ENCODE measurements at places on chromosomes 16 and 17.

DNA sequence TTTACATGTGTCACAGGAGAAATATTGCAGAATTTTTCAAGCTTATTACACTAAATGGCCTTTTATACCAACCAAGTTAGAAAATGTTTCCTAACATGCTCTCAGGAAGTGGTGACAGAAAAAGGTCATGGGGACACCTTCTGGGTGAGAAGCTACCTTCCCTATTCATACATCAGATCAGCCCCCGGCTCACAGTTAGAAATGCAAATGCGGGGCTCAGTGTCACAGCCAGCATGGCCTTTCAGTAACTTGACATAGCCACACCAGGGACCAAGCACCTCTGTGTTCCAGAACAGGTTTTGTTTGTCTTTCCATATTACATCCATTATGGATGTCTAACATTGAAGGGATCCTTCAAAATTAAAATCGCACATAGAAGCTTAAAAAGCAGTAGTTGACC, 59.5 kb downstream of the CHD9NB start:
- DNase-seq: no peak

DNA sequence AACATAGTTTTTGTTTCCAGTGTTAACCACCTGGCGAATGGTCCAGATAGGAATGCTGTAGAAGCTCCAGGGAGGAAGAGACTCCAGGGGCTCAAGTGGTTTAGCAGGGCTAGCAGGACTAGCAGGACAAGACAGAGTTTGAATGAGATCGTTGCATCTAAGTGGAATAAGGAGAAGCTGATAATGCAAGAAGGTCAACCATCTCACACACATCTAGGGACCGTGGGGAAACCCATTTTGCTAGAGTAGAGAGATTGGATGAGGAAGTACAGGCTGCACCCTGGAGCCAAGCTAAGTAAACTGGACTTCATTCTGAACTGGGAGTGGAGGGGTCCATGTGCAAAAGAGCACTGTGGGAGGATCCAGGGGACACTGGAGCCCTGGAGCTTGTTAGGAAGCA, 86.1 kb upstream of the HSBP1 start:
- DNase-seq: no peak

GRCh38 chr16:87351320-87351698, 32.3 kb downstream of the FBXO31 start:
- peak; percentile 3 for DNase-seq

- DNase-seq: no peak
These were observed 9.2 kb downstream of the HS3ST3B1 start for GRCh38 chr17:14310101-14310500.

GRCh38 chr17:76000016-76000754, 470 bp upstream of the CDK3 start:
- no peak for DNase-seq

GRCh38 chr17:79019632-79020584, 4.1 kb upstream of the C1QTNF1 start:
- peak; percentile 88 for DNase-seq

DNA sequence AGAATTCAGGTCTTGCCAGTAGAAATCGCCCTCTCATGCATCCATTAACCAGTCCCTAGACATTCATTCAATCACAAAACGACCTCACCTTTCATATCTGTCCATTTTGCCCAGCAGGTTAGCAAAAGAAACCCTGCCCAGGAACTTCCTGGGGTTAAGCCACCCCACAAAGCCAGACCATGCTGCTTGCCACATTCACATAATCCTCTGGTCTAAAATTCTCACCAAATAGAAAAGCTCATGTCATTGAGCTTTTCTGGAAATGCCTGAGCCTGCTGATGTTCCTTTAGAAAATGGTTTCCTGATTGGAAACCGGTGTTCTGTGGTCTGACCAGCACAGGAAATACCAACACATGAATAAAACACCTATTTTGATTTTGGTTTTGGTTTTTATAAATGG, 21.6 kb upstream of the DYNLRB2 start:
- no peak for DNase-seq

GRCh38 chr16:85029408-85029784, 1.8 kb downstream of the KIAA0513 start:
- DNase-seq: peak; percentile 37

DNA sequence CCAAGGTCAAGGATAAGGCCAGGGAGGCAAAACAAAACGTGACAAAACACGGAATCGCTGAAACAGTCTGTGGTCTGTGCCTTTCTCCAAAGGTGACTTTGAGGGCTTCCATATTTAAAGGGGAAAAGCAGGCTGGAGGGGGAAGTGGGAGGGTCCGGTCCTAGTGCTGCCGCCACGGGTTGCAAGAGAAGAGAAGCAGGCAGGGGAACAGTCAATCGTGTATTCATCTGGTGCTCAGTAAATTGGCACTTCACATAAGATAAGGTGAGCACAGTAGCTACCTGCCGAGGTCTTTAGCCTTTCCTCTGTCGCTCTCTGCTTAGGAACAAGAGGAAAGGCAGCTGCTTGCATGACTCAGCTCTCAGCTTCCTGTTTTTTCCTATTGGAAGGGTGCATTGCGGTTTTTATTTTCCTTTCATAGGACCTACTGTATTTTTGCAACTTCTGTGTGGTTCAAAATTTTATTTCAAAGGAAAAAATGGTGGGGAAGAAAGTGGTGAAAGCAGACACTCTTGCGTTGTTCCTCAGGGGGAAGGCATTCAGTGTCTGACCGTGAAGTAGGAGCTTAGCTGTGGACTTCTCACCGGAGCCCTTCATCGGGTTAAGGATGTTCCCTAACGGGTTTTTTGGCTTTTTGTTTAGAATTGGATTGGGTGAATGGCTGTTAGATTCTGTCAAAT, 7.1 kb upstream of the LGALS3BP start:
- peak; percentile 73 for DNase-seq

GRCh38 chr17:53722407-53722806, 100.3 kb upstream of the KIF2B start:
- peak; percentile 96 for DNase-seq

- no peak for DNase-seq
These were observed 89.0 kb downstream of the SALL1 start for GRCh38 chr16:51062039-51062438.

DNA sequence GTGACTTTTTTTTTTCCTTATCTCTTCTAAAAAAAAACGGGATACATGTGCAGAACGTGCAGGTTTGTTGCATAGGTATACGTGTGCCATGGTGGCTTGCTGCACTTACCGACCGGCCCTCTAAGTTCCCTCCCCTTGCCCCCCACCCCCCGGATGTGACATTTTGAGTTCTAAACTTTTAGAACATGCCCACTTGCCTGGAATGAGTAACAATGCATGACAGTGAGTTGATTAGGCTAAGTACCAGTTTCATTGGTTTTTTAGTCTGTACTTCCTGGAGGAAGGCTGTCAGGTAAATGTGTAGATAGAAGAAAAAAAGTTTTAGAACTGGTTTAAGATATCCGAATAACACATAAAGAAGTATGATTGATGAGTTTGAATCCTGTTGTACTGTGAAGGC, 4.0 kb downstream of the BPTF start:
- DNase-seq: no peak

GRCh38 chr16:84840687-84841627, 21.2 kb downstream of the CRISPLD2 start:
- DNase-seq: no peak

GRCh38 chr17:74353446-74354060, 8.1 kb downstream of the BTBD17 start:
- no peak for DNase-seq

- DNase-seq: no peak
These were observed 28.2 kb upstream of the DNAI2 start for GRCh38 chr17:74245871-74246270.

- no peak for DNase-seq
These were observed 14.7 kb downstream of the AIPL1 start for GRCh38 chr17:6420173-6420641.

GRCh38 chr17:17769869-17770631, 66.7 kb downstream of the SREBF1 start:
- DNase-seq: no peak

- DNase-seq: no peak
These were observed 18.0 kb upstream of the BRCA1 start for GRCh38 chr17:43143201-43143600.

DNA sequence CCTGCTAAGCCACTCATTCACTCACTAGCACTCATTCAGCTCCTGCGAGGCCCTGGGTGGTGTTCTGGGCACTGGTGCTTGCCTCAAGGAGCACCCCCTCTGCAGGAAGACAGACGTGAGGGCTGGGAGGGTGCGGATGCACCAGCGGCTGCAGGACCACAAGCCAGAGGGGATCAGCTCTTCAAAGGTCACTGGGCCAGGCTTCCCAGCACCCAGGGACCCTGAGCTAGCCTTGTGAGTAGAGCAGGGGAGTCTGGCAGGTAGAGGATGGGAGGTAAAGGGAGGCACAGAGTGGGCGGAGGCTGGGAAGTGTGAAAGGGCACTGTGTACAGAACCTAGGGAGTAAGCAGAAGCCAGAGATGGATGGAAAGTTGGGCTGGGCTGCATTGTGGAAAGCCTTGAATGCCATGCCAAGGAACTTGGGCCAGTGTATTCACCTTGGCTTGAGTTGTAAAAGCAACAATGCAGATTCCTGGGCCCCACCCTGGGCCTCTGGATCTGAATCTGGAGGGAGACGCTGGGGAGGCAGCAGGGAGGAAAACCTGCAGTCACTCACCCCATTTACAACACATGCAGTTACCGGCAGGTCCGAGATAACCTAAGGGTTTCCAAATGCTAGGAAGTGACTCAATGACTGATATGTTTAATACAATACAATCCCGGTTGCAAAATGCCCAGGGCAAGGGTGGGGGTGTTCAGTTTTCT, 1.7 kb downstream of the IL4R start:
- peak; percentile 93 for DNase-seq

DNA sequence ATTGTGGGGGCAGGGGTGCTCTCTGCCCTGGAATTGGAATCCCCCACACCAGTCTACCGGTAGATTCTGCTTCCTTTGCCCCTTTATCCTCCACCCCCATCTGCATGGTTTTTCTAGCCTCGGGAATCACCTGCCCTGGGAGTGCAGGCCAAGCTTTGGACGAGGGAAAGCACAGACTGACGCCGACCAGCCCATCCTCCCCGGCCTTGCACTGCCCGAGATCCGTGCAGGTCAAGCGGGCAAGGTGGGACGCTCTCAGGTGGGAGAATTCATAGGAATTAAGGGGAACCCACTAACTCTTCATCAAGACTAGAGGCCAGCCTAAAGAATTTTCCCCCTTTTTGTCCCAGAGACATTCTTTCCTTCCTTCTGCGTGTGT, 9.9 kb upstream of the HOXB13 start:
- no peak for DNase-seq

- DNase-seq: no peak
These were observed 36.8 kb upstream of the BCAR1 start for GRCh38 chr16:75288181-75288580.

DNA sequence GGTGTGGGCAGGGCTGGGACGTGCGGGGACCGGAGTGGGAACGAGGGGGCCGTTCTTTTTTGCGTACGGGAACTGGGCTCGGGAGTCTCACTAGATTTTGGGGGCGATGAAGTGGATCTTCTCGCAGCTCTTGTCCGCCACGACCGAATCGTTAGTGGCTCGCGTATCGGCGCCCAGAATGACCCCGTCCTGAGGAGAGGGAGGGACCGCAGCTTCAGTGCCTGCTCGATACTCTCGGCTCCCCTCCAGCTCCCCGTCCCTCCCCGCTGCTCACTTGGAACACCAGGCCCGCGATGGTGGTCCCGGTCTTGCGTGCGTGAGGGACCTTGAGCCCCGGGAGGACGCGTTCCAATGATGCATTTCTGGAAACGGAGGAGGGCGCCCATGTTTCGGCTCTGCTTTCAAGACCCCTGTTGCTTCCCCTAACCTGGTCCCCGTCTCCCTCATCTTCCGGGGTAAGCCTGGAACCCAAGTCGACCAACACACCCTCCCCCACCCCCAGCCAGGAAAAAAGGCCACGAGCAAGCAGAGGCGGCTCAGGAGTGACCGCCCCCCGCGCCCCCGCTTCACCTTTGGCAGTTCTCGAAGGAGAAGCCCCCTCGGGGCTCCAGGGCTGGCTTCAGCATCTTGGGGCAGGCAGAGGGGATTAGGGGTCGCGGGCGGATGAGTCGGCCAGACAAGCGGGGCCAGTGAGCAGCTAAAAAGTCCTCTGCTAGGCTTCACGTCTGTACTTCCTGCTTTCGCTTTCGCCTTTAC, at the start of gene PSMB10:
PSMB10 (minus strand) TSS at position 727 of the 756 bp plus-strand sequence; CDS start at position 626, 101 bp downstream.
- peak; percentile 73 for DNase-seq

DNA sequence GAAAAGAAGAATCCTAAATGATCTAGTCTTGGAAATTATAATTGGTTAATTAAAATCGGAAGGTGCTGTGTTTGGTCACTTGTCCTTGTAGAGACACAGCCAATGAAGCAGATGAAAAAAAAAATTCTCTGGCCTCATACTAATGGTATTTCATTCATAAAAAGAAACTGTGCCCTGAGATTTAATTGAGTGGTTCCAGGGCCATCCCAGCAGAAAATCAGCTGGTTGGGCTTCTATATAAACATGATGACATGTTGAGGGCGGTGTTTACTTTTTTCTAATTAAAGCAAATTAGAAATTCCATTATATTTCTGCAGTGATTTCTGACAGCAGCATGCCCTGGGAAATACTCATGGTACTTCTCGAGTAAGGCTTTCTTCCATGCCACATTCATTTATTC, 191.9 kb upstream of the KCNJ16 start:
- no peak for DNase-seq

- no peak for DNase-seq
These were observed 91.4 kb downstream of the HIC1 start for GRCh38 chr17:2146132-2146871.

DNA sequence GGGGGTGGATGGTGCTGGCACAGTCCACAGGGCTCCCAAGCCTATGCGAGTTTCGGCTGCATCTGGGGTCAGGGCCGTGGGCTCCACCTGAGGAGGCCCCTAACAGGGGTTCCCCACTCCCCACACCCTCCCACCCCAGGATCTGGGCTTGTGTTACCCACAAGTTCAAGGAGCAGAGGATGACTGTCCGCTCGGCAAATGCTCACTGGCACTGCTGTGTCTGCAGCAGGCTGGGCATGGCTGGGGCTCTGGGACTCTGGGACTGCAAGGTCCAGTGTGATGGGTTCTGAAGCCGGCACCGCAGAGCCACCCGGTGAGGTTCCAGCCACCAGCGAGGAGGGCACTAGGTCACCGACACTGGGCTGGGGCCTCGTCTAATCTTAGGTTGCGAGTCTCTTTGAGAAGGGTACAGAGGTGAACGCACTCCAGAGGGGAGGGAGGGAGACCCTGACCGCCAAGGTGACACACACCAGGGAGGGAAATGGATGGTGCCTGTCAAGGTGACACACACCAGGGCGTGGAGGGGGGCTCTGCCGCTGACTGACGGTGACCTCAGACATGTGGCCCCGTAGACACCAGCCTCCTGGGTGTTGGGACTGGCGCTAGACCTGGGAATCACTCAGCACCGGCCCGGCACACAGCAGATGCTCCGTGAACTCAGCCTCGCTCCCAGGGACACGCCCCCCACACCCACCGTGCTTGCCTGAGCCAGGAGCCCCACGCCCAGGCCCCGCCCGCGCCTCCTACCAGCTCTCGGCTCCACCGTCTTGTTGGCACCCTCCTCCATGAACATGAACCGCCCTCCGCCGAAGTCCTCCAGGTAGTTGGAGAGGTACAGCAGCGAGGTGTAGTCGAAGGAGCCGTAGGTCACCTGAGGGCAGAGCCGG, 20.5 kb upstream of the HEXD start:
- no peak for DNase-seq

GRCh38 chr17:48406936-48407567, 23.0 kb downstream of the SKAP1 start:
- peak; percentile 25 for DNase-seq

Data from fibroblast of the aortic adventitia (primary cell).